ENCODE measurements at places on chromosomes 5 and 9.

- no peak for DNase-seq
These were observed 342.7 kb upstream of the RFX3 start for GRCh38 chr9:3868466-3868865.

- no peak for DNase-seq
These were observed 708.6 kb upstream of the ZNF608 start for GRCh38 chr5:125455041-125455440.

- no peak for DNase-seq
These were observed 32.7 kb upstream of the FCN2 start for GRCh38 chr9:134847752-134848432.

- DNase-seq, result no peak
These were observed 35.5 kb upstream of the ASS1 start for GRCh38 chr9:130409246-130409645.

- no peak for DNase-seq
These were observed 306.1 kb downstream of the EFNA5 start for GRCh38 chr5:107364443-107365319.

DNA sequence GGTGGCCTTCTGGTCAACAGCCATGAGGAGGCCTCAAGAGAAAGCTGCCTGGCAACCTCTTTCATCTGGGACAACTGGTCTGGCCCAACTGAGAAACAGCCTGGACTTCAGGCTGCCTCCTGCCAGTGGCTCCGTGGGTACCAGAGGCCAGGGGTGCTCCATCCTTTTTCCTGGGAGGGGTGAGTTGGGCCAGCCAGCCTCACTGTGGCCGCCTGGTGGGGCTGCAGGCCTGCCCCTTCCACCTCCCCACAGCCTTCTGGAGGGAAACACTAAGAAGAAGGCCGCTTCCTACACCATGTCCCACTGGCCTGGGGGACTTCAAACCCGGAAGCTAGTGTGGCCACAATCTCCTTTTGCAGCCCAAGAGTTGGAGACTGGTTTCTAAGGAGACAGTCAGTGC, 13.8 kb upstream of the NKD2 start:
- no peak for DNase-seq

- DNase-seq, result no peak
These were observed 324.9 kb downstream of the NPR3 start for GRCh38 chr5:33035851-33036527.

DNA sequence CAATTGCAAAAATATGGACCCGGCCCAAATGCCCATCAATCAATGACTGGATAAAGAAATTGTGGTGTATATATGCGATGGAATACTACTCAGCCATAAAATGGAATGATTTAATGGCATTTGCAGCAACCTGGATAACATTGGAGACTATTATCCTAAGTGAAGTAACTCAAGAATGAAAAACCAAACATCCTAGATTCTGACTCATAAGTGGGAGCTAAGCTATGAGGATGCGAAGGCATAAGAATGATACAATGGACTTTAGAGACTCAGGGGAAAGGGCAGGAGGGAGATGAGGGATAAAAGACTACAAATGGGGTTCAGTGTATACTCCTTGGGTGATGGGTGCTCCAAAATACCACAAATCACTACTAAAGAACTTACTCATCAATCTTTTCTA, 247.6 kb upstream of the FBXL7 start:
- no peak for DNase-seq

DNA sequence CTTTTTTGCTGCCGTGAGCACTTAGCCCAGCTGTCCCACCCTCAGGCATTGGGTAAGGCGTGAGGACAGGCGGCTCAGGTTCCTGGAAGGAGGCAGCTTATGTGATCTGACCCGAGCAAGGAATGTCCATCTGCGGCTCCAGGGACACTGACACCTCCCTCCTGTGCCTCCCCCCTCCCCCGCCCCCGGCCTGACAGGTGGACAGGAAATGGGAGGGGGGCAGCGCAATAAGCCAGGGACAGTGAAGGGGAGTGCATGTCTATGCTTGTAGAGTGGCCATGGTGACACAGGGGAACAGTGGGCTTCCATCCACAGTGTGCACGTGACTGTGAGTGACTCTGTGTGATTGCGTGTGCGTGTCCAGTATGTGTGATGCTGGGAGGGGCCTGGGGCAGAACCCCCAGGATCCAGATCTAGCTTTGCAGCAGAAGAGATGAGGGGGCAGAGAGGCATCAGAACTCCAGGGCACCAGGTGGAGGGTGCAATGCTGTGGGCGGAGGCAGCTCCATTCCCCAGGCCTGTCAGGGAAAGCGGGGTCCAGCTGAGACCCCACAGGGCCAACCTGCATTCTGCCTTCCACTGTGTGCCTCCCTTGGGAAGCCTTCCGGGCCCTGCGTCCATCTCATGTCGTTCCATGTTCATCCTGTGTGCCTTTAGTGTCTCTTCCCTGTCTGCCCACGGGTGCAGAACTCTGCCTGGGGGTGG, 30.5 kb downstream of the CNTFR start:
- DNase-seq, result no peak

- no peak for DNase-seq
These were observed 179.0 kb downstream of the TSSK1B start for GRCh38 chr5:113255579-113256386.

DNA sequence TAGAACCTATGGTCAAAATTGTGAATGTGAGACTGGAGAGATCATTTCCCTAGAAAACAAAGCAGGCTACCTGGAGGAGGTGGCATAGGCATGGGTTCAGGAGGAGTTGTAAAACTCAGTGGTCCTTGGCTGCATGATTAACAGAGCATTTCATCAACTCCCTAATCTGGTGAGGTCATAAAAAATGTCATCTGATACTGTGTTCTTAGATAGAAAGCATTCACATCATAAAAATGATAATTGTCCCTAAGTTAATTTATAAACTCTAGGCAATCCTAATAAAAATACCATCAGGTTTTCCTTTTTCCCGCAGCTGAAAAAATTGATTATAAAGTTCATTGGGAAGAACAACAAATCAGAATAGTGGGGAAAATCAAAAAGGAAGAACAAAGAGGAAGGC, 60.6 kb upstream of the GALNT10 start:
- DNase-seq, result no peak

DNA sequence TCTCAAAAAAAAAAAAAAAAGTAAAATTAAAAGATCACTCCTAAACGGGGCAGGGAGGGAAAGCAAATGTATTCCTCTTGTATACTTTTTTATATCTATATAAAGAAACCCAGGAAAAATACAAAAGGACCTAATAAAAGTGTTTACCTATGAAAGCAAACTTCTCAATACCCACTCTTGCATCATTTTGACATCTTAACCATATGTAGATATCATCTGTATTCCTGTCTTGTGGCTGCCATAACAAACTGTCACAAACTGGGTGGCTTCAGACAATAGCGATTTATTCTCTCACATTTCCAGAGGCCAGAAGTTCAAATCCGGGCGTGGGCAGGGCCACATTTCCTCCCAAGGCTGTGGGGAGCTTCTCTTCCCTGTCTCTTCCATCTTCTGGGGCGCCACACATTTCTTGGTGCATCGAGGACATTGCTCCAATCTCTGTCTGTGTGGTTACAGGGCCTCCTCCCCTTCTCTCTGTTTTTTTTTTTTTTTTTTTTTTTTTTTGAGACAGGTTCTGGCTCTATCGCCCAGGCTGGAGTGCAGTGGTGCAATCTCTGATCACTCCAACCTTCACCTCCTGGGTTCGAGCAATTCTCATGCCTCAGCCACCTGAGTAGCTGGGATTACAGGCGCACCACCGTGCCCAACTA, 58.4 kb upstream of the IL17B start:
- DNase-seq, result no peak

DNA sequence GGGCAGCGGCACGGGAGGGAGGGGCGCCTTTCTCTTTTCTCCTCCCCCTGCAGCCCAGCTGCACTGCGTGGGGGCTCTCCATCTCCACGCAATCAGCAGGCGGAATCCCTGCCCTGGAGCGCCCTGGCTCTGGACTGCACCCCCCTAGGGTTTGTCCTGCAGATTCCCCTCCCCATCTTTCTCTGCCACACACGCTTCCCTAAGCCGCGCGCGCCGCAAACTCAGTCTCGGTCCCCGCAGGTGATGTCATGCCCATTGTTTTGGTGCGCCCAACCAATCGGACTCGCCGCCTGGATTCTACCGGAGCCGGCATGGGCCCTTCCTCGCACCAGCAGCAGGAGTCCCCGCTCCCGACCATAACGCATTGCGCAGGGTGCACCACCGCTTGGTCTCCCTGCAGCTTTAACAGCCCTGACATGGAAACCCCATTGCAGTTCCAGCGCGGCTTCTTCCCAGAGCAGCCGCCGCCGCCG, at the start of gene KCNN2:
TSS of gene KCNN2 (plus strand) at position 347 of the 473 bp plus-strand sequence. CDS start at position 417, 70 bp downstream.
- DNase-seq, result peak; percentile 81

GRCh38 chr5:169301386-169301934, 521 bp upstream of the SLIT3 start:
- no peak for DNase-seq

DNA sequence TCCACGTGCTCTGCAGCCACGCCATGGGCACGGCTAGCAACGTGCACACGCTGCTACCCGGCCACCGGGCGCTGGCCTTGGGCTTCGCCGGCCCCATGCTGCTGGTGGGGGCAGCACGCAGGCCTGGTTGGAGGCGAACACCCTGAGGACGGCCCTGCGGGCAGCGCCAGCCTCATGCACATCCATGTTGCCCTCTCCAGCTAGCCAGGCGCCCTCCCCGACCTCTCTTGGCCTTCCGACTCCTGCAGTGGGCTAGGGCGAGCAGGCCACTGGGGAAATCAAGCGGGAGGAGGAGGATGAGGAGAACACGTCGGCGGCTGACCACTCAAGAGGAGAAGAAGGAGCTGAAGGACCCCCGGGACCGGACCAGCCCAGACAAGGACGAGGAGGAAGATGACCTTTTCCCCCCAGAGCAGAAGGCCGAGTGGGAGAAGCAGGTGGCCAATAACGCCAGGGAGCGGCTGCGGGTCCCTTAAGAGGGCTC, 73.3 kb downstream of the INSL6 start:
- no peak for DNase-seq

GRCh38 chr5:155091063-155091648, 77.6 kb downstream of the KIF4B start:
- no peak for DNase-seq

DNA sequence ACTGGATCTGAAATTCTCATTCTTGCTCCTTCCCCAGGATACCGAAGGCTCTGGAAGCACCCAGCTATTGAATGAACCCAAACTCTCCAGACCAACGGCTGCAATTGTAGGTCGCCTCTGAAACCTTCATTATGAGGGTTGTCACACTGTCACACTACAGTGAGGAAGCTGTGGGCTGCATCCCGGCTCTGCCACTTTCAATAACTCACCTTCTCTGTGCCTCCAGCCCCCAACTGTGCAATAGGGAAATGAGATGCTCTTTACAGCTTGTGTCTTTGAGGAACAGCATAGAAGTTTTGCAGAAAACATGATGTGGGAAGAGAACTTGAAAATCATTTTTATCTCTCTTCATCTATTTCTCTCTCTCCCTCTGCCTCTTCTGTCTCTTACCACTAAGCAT, 69.6 kb upstream of the TGFBR1 start:
- DNase-seq, result no peak

- DNase-seq, result no peak
These were observed 151.1 kb upstream of the CDKN2B start for GRCh38 chr9:22160221-22160620.

- no peak for DNase-seq
These were observed 68.0 kb upstream of the IRX4 start for GRCh38 chr5:1950708-1951103.
